ENCODE measurements at places on chromosomes 4 and X.

- DNase-seq, result no peak
Observed at GRCh38 chr4:184395971-184396391, 78.4 kb downstream of the IRF2 start.

GRCh38 chr4:74884266-74884665 lies 48.6 kb upstream of the PARM1 start:
- DNase-seq, result no peak

GRCh38 chr4:126799971-126800574 lies 832.7 kb upstream of the INTU start:
- DNase-seq, result no peak

DNA sequence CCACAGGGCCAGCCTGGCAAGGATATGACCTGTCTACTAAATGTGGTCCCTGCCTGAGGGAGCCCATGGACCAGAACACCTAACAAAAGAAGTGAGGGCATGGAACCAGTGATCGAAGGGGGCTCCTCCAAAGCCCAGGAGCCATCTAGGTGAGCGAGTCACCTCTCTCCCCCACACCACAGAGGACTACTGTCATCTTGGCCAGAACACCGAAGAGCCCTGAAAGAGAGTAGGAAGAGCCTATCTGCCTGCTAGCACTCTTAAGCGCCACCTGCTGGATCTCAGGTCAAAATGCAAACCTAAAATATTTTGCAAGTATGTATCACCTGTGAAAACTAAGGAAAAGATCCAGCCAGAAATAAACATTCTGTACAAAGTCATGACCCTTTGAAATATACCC lies 137.9 kb upstream of the ZXDB start:
- DNase-seq, result no peak

DNA sequence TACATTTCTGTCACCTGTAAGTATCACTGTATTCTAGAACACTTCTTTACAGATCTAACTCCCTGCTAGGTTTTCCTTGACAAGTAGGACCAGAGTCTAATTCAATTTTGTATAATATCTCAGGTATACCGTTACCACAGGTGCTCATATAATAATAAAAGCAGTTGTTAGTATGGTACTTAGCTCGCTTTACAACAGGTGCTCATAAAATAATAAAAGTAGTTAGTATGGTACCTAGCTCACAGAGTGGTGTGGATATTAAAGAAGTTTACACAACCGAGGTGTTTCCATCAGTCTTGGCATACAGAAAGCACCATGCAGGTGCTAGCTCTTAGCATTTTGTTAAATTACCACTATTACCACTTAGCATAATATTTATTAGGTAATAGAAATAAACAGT lies 32.9 kb upstream of the FGFBP2 start:
- no peak for DNase-seq
